Activated CD4-positive, alpha-beta T cell treated with anti-CD3 and anti-CD28 coated beads, Interleukin-2, amount 50 U/mL, for 48 hours (primary cell): ENCODE measurements at places on chromosomes 7 and 10.

DNA sequence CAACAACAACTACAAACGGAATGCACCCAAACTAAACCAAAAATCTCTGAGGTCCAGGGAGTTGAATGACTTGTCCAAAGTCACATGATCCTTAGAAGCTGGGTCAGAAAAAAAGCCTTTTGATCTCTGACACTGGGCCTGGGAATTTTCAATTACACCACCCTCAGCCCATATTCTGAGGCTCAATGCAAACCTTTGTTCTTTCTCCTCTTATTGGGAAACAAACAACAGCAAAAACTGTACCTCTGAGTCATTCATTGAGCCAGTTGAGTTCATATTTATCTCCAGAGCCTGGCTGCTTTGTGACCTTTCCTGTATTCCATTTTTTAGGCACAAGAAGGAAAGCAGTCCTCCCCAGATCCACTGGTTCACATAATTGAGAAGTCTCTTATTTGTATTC lies 51.2 kb upstream of the SORCS1 start:
- no peak for DNase-seq

DNA sequence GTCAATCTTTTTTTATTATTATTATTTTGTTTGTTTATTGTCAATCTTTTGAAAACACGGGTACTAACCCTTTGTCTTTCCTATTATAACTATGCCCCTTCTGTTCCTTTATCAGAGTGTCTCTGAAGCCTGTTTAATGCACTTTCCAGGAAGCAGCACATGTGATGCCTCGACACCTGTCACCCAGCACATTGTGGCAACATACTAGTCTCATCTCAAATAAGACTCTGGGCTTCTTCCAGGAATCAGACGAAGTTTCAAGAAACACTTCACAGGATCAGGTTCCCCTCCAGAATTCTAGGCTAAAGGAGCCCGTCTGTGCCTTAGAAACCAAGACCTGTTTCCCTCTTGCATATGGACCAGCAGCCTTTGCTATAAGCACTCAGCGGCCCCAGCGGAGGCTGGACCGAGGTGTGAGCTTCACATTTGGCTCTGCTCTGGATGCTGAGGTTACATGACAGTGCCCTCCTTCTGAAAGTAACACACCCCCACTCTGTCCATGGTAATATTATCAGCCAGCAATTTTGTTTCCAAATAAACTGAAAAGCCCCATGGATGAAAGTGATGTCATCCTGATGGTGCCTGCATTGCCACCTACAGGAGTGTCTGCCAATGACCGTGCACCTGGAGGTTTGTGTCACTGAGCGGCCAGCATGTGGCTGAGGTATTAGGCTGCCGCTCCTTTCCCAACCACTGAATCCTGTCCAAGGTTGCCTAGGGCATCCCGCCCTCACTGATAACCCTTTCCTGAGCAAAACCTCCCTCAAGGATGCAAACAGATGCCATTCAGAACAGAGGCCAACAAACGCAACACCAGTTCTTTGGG lies 38.1 kb downstream of the MKI67 start:
- DNase-seq, result no peak

GRCh38 chr10:44756216-44756615 lies 154.9 kb upstream of the TMEM72 start:
- no peak for DNase-seq

GRCh38 chr7:96832092-96832662 lies 122.5 kb upstream of the SEM1 start:
- DNase-seq, result no peak

- no peak for DNase-seq
These were observed 31.9 kb downstream of the LDB3 start for GRCh38 chr10:86699991-86700840.

GRCh38 chr10:14839305-14839695 lies 1.2 kb downstream of the HSPA14 start:
- DNase-seq, result peak; percentile 9

GRCh38 chr10:49164559-49165188 lies 23.5 kb downstream of the TMEM273 start:
- peak; percentile 44 for DNase-seq

DNA sequence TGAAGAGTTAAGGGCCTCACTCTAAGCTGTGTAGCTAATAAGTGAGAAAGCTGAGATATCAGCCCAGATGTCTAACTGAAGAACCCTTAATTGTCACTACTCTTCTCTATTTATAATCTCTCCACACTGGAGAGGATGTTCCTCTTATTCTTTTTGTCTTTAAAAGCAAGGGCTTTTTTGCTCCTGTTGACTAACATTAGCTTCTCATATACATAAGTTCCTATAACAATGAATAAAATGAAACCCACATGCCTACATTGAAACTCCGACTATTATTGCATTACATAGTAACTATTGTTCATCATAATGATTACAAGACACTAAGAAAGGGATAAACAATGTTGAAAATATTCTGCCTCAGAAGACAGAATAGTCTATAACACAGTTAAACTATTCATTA lies 67.1 kb downstream of the GNAT3 start:
- DNase-seq, result no peak

DNA sequence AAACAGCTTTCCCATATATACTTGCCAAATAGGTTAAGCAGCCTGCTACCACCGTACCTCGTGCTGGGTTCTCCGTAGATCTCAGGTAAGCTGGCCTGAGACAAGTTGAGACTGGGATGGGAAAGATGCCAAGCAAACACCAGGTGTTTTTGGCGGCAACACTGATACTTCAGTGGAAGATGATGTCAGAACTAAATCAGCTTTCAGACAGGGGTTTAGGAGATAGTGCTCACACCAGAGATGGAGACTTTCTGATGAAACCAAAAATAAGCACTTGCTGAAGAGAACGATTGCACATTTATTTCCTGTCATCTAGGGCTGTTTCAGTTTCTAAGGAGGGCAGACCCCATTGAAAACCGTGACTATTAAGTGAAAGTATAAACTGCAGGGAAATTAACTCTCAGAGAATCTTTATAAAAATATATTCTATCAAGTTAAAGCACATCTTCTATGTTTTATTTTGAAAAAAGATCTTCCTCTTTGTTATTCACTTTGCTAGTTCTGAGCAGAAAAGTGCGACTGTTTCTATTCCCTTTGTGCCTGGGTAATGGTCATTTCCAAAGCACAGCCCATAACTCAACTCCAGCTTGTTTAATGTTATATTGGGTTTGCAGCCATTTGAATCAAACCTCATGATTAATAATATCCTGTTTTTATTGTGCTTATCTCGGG lies 149.9 kb downstream of the CPED1 start:
- DNase-seq, result no peak

GRCh38 chr10:15745751-15746150 lies 26.0 kb upstream of the ITGA8 start:
- DNase-seq, result no peak

DNA sequence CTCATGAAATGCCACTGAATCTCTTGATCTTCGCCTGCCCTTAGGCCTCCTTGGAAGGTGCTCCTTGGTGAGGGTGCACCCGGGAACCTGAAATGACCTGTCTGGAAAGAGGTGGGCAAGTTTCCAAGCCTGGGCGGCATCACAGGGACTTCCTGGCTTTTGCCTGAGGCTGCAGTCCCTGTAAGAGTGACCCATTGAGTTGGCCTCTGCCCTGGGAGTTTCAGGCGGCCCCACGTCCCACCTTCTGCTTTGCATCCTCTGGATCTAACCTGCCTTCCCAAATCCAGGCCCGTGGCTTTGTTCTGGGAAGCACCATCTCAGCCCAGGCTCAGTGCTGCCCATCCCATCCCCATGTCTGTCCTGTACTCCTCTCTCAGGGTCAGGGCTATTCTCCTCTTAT lies 356.4 kb downstream of the RPS24 start:
- no peak for DNase-seq

DNA sequence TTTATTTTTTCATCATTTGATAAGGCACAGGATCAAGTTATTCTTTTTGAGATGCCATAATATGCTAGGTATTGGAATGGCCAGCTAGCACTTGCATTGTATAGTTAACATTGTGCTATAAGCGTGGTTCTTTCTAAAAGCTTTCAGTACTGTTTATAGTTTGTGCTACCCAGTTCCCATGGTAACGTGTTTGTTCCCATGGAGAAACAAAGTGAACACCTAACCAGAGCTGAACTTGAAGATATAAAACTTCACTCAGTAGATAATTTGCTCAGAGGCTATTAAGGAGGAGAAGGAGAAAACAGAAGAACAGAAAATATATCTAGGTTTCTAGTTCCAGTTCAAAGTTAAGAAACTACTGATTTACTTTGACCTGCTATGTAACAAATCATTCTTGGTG lies 23.6 kb upstream of the ITGB8 start:
- DNase-seq, result no peak
